ENCODE measurements at places on chromosomes 2 and 18.

DNA sequence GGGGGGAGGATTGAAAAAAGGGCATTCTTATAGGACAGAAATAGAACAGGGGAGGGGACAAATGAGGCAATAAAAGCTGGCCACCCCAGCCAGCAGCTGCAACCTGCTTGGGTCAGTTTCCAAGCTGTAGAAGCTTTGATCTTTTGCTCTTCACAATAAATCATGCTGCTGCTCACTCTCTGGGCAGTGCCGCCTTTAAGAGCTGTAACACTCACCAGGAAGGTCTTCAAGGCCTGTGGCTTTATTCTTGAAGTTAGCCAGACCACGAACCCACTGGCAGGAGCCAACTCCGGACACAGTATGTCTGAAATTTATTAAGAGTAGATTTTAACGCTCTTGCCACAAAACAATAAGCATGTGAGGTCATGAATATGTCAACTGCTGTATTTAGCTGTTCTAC, 649.9 kb upstream of the RAB6C start:
- no peak for DNase-seq

DNA sequence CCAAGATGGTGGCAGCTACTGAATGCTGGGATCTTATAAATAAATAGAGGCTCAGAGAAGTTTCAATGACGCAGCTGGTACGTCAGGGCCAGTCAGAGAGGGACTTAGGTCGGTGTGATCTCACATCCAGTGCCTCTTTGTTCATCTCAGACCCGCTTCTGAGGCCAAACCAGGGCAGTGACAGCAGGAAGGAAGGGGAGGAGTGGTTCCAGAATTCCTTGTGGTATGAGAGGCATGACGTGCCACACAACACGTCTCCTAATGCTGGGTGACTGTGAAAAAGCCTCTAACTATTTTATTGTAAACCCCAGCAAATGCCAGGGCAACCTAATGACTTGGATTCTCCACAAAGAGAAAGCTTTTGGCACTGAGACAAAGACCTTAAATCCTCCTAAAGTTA, 423.3 kb downstream of the LPIN1 start:
- DNase-seq = no peak

- no peak for DNase-seq
Measured at GRCh38 chr18:42080340-42080739, 125.3 kb downstream of the PIK3C3 start.

DNA sequence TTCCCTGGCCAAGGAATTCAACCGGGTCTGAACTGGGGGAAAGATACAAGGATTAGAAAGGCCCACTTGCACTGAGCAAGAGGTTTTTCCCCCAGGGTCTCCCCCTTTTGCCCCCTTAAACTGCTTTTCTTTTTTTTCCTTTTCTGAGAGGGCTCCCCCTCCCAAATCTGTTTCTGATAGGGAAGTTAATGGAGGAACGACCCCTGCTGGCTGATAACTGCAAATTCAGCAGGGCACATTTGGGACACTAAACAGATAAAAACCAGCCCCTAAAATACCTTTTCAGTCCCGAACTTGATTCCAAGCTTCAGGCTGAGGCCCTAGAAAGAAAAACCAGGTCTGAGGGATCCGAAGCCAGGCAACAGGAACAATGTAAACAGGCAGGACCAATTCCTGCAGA, 1012.4 kb upstream of the CRIM1 start:
- no peak for DNase-seq

DNA sequence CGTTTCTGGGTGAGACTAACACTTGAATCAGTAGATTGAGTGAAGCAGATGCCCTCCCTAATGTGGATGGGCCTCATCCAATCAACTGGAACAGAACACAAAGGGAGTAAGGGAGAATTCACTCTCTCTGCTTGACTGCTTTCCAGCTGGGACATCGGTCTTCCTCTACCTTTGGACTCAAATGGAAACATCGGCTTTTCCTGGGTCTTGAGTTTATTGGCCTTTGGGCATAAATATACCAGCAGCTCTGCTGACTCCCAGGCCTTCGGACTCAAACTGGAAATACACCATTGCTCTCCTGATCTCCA, 311.6 kb downstream of the STK39 start:
- DNase-seq = no peak

- DNase-seq = no peak
Measured at GRCh38 chr2:154570501-154570900, 128.0 kb upstream of the KCNJ3 start.

All from activated T-cell treated with anti-CD3 and anti-CD28 coated beads, Interleukin-2, amount 50 U/mL, for 4 hours (primary cell).